Amniotic epithelial cell (primary cell): ENCODE measurements at places on chromosomes 6 and 20.

GRCh38 chr20:60057123-60057865, 99.1 kb downstream of the CDH26 start:
- DNase-seq: peak; percentile 52

- no peak for DNase-seq
Observed at GRCh38 chr6:146961831-146962230, 242.4 kb upstream of the STXBP5 start.

DNA sequence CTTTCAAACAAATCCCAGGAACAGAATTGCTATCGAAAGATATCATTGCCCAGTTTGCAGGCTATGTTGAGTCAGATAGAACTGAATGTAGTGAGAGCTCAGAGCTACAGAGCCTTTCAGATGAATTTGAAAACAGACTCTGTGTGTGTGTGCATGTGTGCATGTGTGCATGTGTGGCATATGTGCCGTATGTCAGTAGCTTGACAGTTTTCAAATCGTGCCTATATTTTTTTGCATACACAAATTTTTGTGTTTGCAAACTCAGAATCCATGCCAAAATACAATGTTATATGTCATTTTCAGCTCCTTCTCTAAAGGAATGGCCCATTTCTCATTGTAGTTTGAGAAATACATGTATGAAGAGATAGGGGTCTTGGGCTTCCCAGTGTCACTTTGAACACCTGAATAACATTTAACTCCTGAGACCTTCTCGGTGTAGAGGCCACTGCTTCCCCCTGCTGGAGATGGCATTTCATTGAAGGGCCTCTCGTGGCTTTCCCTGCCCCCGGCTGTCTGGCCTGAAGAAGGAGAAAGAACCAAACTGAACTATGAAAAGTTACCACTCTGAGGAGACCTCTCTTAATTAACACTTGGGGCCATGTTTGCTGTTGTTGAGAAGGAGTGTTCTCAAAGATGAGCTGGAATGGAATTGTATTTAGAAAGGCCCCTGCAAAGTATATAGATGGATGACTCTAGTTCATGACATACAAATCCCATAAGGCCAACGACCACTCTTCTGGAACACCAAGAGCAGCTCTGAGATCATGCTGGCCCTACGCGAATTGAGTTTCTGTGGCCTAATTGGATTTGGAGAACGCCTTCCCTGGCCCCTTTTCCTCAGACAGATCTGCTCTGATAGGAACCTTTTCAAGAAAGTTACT, 58.7 kb downstream of the VAPB start:
- peak; percentile 52 for DNase-seq

GRCh38 chr6:125104425-125104824, 49.1 kb upstream of the TPD52L1 start:
- DNase-seq: peak; percentile 59

DNA sequence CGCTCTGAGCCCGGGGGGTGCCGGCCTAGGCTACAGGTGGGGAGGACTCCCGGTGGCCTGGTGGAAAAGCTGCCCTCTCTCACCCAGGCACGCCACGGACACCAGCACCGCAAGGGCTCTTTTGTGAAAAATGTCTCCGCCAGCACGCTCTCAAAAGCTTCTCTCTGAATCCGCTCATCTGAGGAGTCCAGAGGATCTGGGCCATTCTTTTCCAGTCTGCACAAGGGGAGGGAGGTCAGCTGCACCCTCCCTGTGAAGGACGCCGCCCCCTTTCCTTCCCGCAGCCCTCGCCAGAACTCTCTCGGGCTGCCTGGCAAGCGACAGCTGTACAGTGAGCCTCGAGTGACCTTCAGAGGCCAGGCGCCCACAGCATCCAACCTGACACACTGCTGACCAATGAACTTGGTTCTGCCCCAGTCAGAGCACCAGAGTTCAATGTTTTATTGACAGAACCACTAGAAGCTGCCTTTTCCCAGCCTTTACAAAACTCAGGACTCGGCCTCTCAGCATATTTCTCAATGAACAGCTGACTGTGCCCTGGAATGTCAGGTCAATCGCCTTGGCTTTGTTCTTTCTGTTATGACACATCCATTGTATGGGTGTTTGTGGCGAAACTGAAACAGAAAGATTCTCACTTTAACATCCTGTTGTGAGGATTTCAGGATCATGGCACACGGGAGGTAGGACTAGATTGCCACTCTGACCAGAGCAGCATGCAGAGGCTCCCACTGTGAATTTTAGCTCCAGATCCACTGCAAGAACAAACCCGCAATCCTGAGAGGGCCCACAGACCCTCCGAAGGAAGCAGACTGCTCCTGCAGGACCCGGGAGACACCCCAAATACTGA, 26.7 kb downstream of the SERPINB9 start:
- DNase-seq: peak; percentile 92

GRCh38 chr20:3777716-3778629, 3.3 kb downstream of the SPEF1 start:
- no peak for DNase-seq

DNA sequence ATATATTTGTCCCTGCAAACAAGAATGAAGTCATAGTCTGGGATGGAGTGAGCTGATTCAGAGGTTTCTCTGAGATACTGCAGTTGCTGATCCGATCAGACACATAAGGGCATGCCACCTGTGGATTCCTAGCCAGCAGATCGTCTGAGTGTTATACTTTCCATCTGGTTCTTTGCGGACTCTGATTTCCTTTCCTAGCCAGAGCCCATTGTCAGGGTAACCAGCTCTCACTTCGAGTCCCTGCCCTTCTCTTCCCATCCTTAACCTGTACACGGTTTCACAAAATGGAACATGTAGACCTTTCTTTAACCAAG, 100.9 kb downstream of the TMEM200A start:
- DNase-seq: no peak

DNA sequence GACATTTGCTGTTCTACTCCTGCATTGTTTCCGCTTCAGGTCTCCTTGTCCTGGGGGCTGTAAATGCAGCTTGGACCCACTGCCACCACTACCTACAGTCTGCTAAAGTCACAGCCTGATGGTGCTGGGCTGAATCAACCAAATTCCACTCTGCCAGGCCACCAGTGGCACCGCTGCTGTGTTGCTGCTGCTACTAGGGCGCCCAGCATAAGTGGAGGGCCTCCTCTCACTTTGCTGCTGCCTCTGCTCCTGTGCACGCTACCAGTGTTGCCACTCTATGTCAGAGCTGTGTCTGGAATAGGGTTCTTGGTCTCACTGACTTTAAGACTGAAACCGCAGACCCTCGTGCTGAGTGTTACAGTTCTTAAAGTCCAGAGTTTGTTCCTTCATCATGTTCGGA, 1.4 kb upstream of the SSR1 start:
- DNase-seq: no peak

GRCh38 chr6:41066867-41067304, 5.3 kb downstream of the OARD1 start:
- peak; percentile 72 for DNase-seq

DNA sequence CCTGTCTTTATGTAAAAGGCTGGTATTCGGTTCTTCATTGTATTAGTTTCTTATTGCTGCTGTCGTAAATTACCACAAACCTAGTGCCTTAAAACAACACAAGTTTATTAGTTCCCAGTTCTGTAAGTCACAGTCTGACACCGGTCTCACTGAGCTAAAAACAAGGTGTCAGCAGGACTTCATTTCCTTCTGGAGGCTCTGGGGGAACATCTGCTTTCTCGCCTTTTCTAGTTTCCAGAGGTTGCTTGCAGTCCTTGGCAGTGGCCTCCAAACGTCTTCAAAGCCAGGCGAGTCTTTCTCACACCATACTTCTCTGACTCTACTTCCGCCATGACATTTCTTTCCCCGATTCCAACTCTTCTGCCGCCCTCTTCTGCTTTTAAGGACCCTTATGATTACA, 43.0 kb upstream of the ZFAND3 start:
- DNase-seq: no peak

DNA sequence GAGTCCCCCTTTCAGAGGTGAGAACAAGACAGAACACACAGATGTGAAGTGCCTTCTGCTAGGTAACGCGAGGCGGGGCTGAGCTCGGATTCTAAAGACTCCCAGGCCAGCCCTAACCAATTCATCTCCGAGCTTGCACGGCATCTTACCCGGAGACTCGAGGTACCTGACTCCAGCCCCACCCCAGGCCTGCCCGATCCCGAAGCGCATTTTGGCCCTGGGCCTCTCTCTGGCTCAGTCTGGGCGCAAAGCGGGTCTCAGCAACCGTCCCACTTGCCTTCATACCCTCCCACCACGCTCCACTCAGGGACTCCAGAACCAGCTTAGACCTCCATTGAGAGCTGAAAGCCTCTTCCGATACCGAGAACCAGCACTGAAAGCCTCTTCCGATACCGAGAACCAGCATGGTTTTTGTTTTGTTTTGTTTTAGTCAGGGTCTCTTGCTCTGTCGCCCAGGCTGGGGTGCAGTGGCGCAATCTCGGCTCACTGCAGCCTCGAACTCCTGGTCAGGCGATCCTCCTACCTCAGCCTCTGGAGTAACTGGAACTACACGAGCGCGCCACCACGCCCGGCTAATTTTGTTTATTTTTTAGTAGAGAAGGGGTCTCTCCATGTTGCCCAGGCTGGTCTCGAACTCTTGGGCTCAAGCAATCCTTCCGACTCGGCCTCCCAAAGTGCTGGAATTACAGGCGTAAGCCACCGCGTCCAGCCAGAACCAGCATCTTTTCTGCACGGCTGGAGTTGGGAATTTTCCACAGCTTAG, 557 bp upstream of the DYNLRB1 start:
- DNase-seq: peak; percentile 71

DNA sequence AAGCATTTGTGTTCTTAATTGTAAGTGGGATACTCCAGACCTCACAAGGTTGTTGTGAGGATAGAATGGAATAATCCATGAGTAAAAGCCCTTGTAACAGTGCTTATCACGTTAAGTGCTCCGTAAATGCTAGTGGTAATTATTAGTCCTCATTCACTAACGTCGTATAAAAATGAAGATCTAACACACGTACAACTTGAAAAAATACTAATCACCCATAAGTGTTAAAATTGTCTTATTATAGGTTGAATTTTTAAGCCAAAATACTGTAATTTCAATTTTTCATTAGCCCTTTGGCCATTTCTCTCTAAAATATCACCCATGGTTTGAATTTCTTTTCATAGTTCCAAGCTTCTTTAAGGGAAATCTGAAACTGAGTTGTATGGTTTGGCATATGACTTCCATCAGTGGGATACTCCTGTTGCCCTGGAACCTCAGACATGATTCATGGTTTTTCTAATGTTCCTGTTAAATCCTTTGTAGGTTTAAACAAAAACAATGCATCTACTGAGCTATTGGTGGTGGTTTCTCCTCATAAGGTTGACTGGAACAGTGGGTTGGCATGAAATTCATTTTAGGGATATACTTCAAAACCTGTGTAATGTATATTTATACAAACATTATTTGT, 19.1 kb downstream of the XRN2 start:
- DNase-seq: peak; percentile 42

DNA sequence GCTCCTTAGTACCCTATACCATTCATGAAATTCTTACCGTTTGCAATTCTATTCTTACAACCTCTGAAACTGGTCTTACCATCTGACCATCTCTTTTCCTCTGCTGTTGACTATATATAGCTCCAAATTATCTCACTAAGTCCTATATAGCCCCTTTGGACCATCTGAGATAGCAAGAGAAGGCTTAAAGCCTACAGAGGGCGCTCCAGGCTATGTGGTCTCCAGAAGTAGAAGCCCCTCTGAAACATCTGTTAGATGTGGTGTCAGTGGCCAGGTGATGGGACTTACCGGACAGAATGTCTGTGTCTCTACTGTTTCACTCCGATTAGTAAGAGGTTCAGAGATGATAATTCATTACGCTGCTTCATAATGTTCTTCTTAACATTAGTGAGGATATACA, 140.7 kb upstream of the BMP2 start:
- DNase-seq: no peak

DNA sequence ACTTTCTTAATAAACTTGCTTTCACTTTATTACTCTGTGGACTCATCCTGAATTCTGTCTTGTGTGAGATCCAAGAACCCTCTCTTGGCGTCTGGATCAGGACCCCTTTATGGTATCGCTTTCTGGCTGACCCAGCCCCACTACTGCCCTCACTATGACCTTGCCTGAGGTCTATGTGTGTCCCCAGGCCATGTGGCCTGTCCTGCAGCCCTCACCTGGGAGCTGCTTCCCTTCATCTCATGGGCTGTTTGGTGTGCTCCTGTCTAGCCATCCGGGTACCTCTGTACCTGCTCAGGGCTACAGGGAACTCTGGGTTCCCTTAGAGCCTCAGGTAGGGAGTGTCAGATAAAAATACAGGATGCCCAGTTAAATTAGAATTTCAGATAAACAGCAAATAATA, 94.5 kb downstream of the SCP2D1 start:
- no peak for DNase-seq

DNA sequence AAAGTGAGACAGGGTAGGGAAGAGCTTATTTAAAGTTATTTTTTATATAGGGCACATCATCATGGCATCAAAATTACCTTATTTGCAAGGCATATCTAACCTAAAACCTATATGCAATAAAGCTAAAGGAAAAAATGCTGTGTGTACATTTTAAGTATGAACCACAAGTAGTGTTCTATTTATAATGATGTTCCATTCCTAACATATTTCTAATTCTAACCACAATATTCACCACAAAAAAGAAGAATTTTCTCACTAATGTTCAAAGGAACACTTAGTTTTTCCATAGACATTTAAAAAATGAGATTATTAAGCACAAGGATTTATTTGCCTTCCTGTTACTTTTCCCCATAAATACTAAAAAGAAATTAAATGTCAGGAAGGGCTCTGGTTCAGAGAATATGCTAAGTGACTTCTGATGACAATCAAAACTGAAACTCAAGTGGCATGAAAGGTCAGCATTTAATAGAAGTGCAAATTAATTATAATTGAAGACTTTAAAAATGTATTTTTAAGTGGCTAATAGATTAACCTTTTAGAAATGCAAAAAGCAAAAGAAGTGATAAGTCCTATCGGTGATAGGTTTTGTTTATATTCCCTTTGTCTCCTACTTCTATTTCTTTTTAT, 25.1 kb downstream of the GPR63 start:
- DNase-seq: peak; percentile 60

GRCh38 chr6:2986722-2987221, 12.9 kb upstream of the NQO2 start:
- DNase-seq: peak; percentile 87
